Left ventricle myocardium superior (tissue), 1 donor: ENCODE measurements at places on chromosomes 16 and 17. TPM values are rescaled to one million over a fixed set of nuclear protein-coding genes. Genes with fewer than 3 reads are reported as not detected.

RILP gene
- 81.4 TPM for total RNA-seq

CDRT15L2 gene
- total RNA-seq, result not detected

KLHL10 gene
- 0.12 TPM for total RNA-seq

TP53TG3F gene
- not detected for total RNA-seq

DNA sequence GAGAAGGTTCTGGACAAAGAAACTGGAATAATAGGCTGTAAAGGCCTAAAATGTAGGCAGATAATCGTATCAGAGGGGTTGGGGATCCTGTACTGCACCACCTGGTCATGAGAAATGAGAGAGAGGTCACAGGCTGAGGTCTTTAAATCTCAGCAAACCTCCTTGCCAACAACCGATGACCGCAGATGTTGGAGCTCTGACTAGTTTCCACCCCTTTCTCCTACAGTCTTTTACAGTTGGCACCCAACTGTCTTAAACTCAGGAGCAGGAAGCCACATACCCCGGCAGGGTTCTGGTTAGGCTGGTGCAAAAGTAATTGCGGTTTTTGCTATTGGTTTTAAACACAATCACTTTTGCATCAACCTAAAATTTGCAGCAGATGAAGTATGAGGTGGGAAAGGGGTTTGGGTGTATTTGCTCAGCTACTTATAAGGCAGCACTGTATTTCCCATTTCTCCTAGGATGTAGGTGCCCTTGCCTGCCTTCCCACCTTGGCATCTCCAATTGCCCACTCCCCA lies 261.8 kb upstream of the MYOCD start:
- DNase-seq, result no peak

DNA sequence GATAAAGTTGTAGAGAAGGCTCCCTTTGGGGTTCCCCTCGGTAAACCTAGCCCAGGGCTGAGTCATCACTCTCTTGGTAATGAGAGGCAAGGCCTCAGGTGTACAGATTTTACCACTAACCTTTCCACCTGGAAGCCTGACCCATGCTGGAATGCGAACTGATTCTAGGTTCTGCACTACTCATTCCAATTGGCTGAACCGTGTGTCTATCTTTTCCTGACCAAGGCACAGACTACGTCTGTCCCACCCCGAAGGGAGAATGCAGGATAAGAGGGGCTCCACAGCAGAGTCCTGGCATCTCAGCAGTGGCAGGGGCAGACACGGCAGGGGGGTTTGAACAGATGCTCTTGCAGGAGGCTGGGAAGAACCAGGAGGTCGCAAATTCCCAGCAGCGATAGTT lies 65.4 kb upstream of the B4GALNT2 start:
- DNase-seq, result no peak

DNA sequence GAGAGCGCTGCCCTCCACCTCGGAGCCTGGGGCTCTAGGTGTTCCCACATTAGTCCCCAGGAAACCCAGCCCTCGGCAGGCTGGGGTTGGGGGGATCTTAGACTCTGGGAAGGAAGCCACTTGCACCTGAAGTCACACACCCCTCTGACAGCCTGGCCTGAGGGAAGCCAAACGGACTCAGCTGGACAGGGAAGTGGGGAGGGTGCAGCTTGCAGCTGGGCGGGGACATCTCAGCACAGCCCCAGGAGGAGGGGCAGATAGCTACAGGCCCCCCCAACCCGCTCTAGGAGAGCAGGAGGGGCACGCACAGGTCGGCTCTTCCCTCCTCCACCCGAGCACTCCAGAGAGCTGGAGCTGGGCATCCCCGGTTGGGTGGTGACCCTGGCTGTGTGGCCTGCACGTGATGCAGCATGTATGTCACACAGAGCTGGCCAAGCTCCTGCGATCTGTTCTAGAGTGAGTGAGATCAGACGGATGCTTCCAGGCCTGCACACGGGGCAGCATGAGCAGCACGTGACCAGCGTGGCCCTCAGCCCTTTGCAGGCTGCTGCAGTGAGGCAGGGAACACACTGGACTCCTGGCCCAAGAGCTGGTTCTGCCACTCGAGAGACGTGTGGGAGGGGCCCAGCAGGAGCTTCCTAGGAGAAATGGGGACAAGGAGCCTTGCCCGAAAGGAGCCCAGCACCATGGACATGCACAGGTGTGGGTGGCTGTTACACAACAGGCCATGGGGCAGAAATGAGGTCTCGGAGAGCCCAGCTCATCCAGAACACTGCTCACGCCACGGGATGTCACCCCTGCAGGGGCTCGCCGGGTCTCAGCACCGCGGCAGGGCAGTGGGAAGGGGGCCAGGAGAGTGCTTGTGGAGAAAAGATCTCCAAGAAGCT lies 15.4 kb downstream of the KIFC3 start:
- DNase-seq, result peak; percentile 87

GRCh38 chr16:49461517-49461951 lies 87.9 kb downstream of the C16orf78 start:
- no peak for DNase-seq

DNA sequence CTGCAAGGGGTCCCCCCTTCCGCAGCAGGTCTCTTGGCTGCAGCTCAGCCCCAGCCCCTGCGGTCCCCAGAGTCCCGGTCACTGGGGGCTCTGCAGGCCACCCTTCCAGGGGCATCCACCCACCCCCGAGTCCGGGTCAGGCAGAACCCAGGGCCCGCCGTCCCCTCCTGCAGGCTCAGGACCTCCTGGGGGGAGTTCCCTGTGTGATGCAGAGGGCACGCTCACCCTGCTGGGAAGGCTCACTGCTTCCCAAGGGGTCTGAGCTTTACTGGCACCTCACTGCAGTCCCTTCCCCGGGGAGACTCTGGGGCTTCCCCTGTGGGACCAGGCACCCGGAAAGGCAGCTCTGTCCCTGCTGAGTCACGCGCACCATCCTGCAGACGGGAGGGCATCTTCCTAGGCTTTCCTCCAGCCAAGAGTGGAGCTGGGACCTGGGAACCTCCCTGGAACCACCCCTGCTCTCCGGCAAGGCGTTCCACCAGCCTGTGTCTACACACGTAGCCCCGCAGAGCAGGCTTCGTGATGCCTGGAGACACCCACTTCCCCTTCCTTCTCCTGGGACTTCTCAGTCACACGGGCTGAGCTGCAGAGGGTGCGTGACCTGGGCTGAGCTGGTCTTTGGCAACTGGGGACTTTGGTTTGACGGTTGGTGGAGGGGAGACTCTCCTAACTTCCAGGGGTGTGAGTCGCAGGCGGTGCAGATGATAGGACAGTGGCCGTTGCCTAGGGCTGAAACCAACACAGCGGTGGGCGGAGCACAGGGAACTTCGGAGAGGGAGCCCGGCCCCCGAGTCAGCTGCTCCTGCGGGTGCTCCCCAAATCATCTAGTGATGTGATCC lies 23.4 kb downstream of the SLC25A10 start:
- DNase-seq, result no peak

GRCh38 chr17:33131620-33132019 lies 140.0 kb downstream of the SPACA3 start:
- no peak for DNase-seq

GRCh38 chr17:4537451-4538235 lies 17.5 kb downstream of the MYBBP1A start:
- no peak for DNase-seq

- DNase-seq, result no peak
Measured at GRCh38 chr17:82014432-82014831, 8.2 kb downstream of the CENPX start.

DNA sequence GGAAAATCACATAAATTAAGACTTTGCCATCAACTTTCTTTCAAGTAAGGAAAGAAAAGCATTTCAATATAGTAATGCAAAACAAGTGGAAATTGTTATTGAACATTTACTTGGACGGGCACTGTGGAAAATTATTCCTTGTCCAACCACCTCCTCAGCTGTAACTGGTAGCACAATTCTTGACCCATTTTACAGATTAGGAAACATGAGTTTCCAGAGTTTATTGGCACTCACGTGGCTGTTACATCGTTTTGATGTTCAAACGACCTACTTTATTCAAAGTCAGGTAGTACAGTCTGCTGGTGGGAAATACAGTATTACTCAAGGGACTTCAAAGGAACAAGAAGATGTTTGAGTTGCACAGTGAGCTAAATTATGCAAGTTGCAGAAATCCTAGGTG lies 866 bp upstream of the PCTP start:
- no peak for DNase-seq

DNA sequence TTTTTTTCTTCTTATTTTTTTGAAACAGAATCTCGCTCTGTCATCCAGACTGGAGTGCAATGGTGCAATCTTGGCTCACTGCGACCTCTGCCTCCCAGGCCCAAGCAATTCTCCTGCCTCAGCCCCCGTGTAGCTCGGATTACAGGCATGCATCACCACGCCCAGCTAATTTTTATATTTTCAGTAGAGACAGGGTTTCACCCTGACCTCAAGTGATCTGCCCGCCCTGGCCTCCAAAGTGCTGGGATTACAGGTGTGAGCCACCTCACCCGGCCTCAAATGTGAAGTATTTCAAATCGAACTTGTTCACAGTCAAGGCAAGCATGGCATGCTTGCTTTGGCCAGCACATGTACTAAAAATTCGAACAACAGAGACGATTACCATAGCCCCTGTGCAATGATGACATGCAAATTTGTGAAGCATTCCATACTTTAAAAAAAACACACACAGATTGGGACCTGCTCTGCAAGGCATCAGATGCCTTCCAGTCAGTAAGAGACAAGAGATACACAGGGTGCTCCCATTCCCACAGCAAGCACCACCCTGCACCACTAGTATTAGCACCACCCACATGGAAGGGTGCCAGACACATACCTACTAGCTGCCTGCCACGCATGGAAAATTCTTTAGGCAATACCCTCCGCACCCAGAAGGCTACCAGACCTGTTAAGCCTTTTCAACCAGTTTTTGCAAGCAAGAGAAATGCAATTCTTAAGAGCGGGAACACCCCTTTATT lies 47.2 kb downstream of the ANKRD11 start:
- peak; percentile 48 for DNase-seq

GRCh38 chr16:87469169-87469568 lies 23.7 kb downstream of the ZCCHC14 start:
- DNase-seq, result no peak

DNA sequence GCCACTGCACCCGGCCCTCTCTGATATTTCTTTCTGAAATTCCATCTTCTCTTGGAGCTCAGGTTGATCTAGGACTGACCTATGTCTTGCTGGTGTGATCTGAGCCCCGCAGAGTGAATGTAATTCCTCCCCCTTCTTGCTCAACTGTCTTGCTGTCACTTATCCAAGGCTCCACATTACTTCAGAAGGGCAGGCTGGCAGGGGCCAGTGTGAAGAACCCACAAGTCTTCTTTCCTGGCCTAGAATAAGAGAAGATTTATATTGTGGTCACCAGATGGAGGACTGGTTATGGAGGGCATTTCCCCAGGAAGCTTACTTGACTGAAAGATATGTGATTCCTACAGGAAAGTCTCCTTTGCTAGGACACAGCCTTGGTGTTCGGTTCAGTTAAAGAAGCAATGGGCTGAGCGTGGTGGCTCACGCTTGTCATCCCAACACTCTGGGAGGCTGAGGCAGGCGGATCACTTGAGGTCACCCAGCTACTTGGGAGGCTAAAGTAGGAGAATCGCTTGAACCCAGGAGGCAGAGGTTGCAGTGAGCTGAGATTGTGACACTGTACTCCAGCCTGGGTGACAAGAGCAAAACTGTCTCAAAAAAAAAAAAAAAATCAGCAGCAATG lies 13.4 kb downstream of the ITGAL start:
- no peak for DNase-seq

DNA sequence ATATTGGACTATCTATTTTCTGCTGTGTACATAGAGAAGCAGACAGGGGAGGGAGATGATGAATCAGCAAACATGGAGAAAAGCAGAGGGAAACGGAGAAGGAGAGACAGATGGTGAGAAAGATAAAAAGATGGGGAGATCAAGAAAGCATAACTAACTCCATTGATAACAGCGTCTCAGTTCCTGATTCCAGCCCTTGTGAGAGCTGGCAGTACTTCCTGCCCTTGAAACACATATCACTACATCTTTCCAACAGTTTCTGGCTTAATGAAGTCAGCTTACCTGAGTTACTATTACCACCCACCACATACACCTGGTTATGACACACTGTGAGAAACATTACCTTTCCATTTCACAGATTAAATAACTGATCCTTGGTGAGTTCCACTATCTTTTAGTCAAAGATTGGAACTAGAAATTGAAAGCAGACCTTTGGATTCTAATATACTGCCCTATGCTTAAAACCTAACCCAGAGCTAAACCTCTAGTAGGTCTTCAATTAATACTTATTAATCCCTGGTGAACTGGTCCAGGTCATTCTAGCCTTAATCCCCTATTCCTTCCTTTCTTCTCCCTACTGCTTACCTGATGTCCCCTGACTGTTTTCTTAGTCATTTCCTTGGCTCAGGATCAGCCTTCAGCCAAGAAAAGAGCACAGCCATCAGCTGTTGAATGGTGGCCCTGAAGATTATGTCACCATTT lies 346.6 kb upstream of the CCL2 start:
- DNase-seq, result no peak

GRCh38 chr17:74603746-74604145 lies 11.7 kb upstream of the CD300LD start:
- no peak for DNase-seq
